ENCODE measurements at places on chromosomes 11 and 22.

- DNase-seq, result peak; percentile 10
Measured at GRCh38 chr11:71301858-71302533, 49.6 kb upstream of the SHANK2 start.

GRCh38 chr11:125369808-125370207 lies 126.3 kb downstream of the FEZ1 start:
- no peak for DNase-seq

GRCh38 chr11:13769188-13769587 lies 100.7 kb downstream of the FAR1 start:
- no peak for DNase-seq

GRCh38 chr22:32063701-32064100 lies 20.6 kb downstream of the SLC5A1 start:
- no peak for DNase-seq

DNA sequence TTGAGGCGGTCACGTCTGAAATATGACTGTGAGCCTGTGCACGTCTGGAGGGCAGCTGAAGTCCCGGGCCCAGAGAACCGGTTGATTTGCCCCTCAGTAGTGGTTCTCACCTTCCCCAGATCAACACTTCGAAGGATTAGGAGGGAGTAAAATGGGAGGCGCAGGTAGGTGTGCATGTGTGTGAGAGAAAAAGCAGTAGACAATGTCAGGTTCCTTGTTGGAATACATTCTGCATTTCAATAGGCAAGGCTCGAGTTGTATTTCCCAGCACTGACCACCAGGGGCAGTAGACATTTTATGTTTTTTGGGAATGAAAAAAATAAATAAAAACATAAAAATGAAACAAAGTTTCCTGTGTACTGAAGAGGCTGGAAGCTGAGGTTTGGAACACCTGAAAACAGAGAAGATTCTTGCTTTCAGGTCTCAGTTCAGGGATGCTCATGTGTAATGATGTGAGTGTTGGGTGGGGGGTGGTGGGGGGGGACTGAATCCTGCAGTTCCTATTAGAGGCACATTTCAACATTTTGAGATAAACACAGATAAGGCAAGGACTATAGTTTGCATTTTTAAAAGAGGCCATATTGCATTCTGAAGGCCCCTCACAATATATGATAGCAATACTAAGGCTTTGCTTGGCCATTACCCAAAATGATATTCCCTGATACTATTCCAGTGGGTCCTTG lies 333.9 kb downstream of the CADM1 start:
- peak; percentile 57 for DNase-seq

DNA sequence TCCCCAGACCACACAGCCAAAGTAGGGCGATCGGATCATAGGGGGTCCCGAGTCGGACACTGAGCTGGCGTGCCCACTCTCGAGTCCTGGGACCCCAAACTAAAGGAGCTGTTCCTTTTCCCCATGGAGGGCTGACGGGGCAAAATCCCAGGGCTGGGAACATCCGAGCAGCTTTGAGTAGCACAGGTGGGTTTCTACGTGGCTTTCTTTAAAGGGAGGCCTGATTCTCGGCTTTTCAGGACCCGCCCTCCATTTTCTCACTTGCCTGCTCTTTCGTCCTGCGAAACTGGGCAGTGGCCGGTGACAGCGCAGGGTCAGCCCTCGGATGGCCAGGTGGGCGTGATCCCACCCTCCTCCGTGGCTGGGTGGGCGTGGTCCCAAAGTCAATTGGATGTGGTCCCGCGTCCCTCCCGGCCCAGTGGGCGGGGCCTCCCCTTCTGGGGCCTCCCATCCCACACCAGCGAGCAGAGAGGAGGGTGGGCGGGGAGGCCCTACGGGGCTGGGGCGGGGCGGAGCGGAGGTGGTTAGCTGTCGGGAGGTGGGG lies 17.5 kb upstream of the TXNRD2 start:
- DNase-seq, result no peak

DNA sequence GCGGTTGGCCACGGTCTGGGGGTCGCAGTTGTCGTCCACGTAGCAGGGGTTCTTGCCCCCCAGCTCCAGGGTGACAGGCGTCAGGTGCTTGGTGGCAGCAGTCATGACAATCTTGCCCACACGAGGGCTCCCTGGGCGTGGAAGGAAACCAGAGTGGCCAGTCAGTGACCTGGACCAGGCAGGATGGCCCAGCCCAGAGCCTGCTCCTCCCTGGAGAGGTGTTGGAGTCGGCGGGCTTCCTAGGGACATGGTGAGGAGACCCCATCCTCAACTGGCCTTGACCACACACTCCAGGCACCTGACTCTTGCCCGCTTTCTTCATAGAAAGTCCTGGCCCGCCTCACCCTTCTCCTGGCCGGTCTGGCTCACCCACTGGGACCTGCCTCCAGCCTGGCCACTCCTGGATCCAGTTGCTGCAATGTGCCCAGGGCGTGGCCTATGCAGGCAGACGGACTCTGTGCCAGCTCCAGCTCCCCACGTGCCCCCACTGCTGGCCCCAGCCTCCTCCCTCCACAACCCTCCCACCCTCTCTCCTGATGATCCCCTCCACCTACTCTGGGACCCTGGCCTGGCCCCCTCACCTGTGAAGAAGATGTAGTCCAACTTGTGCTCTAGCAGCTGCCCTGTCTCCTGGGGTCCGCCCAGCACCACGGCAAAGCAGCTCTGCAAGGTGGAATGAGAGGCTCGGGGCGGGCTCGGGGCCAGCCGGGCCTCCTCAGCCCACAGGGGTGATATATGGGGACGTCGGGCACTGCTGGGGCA lies 8.7 kb downstream of the ALDH3B2 start:
- DNase-seq, result no peak

Measured in activated CD8-positive, alpha-beta memory T cell treated with anti-CD3 and anti-CD28 coated beads, Interleukin-2, amount 50 U/mL, for 48 hours (primary cell).